ENCODE measurements at places on chromosomes 2 and 18. TPM values are rescaled to one million over a fixed set of nuclear protein-coding genes. Genes with fewer than 3 reads are reported as not detected.

- DNase-seq, result no peak
Observed at GRCh38 chr2:43831543-43832294, 6.9 kb downstream of the ABCG5 start.

DNA sequence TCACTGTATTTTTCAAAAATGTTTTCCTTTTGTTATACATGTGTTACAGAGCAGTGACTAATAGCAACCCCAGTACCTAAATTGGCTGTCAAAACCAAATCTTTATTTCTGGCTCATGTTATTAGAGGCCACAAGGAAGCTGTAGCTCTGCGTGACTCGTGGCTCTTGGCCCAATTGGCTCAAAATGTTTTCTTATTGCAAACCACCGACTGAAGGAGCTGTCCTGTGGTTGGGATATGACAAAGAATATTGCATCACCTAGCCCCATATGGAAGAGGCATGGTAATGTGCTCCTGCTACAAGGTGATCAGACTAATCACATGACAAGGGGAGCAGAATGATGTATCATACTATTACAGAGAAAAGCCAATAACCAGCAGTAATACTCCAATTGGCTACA is 1058.5 kb downstream of the CBLN2 start:
- DNase-seq, result no peak

DNA sequence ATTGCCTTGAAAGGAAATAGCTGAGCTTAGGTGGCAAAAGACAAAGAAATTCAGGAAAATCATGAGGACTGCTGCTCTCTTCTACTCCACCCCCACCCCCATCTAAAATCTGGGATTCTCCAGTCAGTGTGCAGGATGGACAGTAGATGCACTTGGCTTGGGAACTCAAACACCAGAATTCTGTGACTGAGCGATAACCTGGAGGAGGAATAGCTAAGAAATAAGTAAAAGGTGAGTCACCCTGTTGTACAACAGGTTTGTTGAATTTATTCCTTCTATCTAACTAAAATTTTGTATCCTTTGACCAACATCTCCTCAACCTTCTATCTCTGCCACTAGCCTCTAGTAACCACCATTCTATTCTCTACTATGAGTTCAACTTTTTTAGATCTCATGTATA is 1029.9 kb upstream of the ACVR2A start:
- DNase-seq, result no peak

The SERPINB8 gene
- 22.8 TPM for total RNA-seq

GRCh38 chr18:36539674-36540231 is 242.2 kb downstream of the FHOD3 start:
- no peak for DNase-seq

DNA sequence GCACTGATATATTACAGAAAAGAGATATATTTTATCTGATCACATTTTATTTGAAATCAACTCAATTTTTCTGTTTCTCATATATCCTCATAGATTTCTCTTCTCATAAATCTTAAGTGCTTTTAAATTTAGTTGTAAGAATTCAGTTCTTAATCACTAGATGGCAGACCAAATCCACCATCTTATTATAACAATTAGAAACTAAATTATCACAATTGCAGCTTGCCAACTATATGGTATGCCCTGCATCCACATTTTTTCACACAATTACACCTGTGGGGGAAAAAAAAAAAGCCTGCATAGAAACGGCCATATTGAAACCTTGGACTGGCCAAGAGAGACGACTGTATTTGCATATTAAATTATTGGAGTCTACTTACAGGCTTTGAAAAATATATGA is 64.4 kb downstream of the COL5A2 start:
- no peak for DNase-seq

- DNase-seq, result no peak
Observed at GRCh38 chr2:53040536-53041229, 726.9 kb upstream of the CHAC2 start.

All from activated T-helper 1 cell treated with anti-CD3 and anti-CD28 coated beads, Interleukin-12 subunit alpha, Interleukin-12 subunit beta, Interleukin-2, Interleukin-4 antibody, amounts not matched to agents 30 ng/mL and 10 ng/mL and 1 ng/mL, durations not matched to agents 14 hours and 24 hours and 36 hours (primary cell).